ENCODE measurements at places on chromosomes 12 and 14.
A peak's percentile ranks its signal among the peaks of the same experiment; 100 is the strongest.

- no peak for DNase-seq
Measured at GRCh38 chr12:109868182-109869051, 11.9 kb downstream of the GLTP start.

DNA sequence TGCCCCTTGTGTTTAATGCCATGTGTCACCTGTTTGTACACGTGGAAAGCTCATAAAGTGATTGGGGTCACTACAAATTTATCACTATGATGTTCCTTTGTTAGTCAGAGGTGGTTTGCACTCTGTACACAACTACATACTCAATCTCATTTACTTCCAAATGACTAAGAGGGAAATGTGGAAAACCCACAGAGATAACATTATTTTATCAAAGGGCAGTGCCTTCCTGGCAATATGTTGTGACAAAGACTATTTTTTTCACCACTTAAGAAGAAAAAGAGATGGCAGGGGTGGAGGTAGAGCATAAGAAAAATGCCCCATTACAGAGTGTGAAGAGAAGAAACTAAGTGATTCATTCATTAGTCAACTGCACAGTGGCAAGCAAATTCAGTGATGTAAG lies 1064.1 kb upstream of the FLRT2 start:
- peak; percentile 56 for DNase-seq

DNA sequence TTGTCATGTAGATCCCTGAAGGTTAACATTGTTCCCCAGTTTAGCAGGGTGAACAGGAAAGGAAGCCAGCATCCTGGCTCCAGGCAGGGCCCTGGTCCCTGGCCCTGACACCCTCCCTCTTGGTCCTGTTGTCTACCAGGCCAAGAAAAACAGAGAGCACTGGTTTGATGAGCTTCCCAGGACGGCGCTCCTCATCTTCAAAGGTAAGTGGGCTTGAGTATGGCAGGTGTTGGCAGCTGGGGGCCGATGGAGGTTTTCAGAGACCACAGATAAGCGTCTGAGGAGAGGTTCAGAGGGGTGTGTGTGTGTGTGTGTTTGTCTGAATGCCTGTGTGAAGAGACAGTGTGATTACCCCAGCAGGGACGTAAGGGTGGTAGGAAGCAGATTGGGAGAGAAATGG lies 56.3 kb downstream of the SLC8B1 start:
- no peak for DNase-seq

- DNase-seq = no peak
Measured at GRCh38 chr12:5178571-5178970, 134.9 kb downstream of the KCNA5 start.
